ENCODE measurements at places on chromosomes 5 and 9.

DNA sequence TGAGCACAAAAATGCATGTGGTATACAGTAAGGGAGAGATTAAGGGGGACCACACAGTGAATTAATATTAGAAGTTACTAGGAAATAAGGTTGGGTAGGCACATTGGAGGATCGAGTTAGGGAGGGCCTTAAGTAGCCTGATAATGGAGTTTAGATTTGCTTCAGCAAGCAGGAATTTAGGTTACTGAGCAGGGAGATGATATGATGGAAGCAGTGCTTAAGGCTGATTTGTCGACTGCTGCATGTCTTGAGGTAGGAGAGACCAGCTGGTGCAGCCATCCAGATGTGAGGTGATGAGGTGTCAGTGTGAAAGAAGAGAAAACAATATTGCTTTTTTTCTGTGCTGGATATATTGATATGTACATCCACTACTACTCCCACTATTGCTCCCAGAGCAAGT lies 55.2 kb upstream of the ACTBL2 start:
- DNase-seq, result no peak

- DNase-seq, result no peak
Observed at GRCh38 chr5:120092649-120093048, 371.5 kb upstream of the PRR16 start.

DNA sequence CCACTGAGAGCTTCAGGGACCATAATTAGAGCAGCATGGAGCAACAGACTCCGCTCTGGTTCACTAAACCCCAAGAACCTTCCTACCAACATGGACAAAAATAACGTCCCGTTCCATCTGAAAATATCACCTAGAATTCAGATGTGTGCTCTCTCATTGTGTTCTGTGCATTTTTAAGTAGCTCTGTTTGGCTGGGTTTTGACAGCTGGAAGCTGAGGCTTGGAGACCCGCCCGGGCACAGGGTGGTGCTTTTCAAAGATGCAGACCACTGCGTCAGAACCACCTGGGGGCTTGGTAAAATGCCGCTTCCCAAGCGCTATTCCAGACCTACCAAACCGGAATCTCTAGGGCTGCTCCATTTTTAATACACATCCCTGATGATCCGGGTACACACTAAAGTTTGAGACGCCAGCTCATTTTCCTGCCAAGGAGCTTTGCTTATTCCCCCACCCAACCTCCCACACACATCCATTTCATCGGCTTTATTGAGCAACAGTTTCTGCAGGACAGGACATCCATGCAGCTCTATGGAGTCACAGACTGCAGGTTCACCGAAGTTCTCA lies 104.8 kb downstream of the GABBR2 start:
- no peak for DNase-seq

- DNase-seq, result no peak
Observed at GRCh38 chr5:66769030-66769733, 173.0 kb downstream of the MAST4 start.

DNA sequence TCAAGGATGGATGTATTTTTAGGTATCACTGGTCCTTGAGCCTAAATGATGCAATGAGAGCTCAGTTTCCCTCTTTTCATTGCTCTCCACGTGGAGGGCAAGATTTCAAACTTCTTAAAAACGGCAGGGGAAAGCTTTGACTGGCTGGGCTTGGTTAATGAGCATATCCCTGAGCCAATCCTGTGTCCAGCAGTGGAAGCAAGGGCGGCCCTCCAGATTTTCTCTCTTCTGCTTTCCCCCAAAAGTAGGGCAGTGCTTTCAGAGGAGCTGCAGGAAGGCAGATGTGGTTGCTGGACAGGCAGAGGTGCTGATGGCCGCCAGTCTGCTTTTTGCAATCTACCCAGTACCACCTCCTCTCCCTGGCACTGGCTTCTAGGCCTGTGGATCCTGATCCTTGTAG lies 30.0 kb upstream of the TBC1D2 start:
- DNase-seq, result no peak

DNA sequence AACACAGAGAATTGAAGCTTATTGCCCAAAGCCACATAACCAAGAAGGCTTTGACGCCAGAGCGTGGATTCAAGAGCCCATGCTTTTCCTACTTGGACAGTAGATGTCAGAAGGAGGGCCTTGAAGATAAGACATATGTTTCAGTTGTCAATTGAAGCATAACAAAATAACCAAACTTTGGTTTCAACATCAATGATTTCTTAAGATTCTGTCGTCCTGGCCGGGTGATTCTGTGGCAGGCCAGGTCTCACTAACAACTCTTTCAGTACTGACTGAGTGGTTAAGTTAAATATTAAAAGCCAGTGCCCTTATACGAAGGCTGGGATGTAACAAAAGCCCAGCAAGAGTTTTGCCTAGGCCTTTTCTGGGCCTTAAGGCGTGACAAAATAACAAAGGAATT lies 94.0 kb downstream of the RCL1 start:
- no peak for DNase-seq
